DMS79 (cell line): ENCODE measurements at places on chromosomes 13 and 19.

DNA sequence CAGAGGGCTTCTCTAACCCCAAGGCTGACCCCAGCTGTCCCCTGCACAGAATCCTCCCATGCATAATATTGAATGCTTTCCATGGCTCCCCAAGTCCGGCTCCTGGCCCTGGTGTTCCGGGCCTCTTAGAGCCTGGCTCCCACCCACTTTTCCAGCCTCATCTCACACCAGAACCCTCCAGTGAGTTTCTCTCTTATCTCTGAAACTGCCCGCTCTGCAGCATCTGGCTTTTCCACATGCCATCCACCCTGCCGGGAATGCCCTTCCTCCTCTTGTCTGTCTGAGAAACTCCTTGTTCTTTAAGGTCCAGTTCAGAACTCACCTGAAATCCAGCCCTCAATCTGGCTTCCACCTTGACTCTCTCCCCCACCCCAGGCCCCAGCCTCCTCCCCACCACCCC lies 6.8 kb downstream of the SYNGR4 start:
- no peak for DNase-seq

DNA sequence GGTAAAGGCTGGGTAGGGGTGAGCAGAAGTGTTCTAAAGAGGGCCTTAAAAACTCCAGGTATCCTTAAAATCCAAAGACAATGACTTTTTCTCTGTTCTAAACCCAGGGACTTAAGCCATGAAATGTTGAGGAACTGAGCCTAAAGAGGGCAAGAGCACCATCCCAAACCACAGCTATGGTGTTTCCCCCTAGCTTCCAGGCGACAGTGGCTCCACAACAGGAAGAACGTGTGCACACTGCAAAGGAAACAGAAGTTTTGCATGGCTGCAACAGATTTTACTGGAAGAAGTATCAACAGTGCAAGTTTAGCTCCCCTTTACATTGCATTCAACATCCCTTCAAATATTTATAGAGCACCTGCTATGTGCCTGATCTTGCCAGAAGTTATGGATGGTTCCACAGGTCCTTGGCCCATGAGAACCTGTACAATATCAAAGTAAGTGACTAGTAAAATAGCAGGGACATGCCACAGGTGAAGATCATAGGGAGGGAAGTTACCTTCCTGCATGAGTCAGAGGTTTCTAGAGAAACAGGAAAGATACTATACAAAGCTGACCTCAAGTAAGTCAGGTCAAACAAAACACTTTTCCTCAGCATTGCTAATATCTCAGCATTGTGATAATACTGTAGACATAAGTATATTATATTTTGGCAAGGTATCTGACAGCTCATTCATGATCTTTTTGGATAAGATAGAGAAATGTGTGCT lies 8.4 kb upstream of the KCTD12 start:
- no peak for DNase-seq

DNA sequence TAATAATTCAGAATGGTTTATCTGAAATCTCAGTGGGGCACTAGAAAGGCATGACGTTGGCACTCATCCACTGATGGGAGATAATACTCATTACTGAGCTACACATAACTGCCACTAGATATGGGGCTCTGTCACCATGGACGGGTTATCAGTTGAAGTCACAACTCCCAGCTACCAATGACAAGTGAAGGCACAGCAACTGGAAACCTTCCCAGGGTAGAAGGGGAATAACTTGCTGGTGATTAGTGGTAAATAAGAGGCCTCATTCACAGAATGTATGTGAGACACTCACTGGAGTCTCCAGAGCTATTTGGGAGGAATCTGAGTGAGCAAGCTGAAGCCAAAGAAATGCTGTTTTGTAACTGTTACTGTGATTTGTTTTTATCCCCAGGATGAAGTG lies 249.6 kb downstream of the ENOX1 start:
- no peak for DNase-seq

- peak; percentile 72 for DNase-seq
Measured at GRCh38 chr13:33744589-33745369, 73.2 kb upstream of the RFC3 start.

- no peak for DNase-seq
Measured at GRCh38 chr19:3319643-3320353, 46.6 kb upstream of the NFIC start.

DNA sequence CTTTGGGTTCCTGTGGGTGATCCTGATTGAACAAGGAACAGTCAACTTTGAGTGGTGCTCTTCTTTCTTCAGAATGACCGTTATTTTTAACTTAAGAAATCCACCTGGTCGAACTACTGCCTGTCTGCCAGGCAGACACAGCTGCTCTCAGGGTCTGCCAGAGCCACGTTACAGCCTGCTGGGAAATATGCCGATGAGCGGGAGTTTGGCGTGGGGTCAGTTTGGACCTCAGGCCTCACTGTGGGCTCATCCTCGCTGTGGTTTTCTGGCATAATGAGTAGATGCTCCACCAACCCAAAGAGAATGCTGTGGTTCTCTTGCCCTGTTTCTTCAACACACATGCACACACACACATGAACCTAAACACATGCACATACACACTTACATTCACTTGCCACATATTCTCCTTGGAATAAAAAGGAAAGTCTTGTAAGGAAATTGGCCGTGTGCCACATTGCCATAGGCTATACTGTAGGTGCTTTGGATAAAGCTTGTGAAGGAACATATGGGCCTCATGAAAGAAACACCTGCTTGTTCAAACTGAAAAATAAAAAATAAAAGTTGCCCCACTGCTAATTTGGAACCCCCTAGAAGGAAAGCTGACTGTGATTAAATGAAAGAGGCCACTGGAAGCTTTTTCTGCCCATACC lies 598.7 kb upstream of the KLF12 start:
- DNase-seq, result no peak

- no peak for DNase-seq
Measured at GRCh38 chr19:18711893-18712292, 28.4 kb downstream of the CRTC1 start.

- no peak for DNase-seq
Measured at GRCh38 chr13:26977541-26977940, 194.1 kb downstream of the USP12 start.

- no peak for DNase-seq
Measured at GRCh38 chr13:89003656-89004055, 1332.5 kb downstream of the SLITRK5 start.

GRCh38 chr13:22162889-22163288 lies 492.0 kb downstream of the FGF9 start:
- no peak for DNase-seq

DNA sequence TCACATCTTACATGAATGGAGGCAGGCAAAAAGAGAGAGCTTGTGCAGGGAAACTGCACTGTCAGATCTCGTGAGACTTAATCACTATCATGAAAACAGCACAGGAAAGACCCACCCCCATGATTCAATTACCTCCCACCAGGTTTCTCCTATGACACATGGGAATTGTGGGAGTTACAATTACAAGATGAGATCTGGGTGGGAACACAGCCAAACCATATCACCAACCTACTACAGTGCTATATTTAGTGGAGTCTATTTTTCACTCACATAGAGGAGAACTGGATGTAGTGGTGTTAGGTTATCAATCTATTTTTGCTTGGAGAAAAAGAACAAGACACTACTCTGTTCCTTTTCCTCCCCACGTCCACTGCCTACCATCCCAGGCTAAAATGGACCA lies 276.6 kb downstream of the KCTD12 start:
- DNase-seq, result no peak

- no peak for DNase-seq
Measured at GRCh38 chr19:51070334-51071094, 5.6 kb upstream of the KLK13 start.

DNA sequence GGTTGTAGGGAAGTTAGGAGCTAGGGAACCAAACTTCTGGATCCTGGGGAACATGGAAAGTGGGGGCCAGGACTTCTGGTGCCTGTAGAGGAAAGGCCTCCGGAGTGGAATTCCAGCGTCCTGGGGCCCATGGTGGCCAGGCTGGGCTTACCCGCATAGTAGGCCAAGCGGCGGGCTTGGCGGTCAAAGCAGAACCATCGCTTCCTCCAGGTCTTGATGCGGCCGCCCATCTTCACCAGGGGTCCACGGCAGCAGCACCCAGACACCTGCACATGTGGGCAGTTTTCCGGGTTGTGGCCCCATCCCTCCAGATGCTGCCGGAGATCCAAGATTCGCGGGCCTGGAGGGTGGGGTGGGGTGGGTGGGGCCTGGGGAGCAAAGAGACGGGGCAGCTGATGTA lies 13.8 kb upstream of the LYPD3 start:
- no peak for DNase-seq

DNA sequence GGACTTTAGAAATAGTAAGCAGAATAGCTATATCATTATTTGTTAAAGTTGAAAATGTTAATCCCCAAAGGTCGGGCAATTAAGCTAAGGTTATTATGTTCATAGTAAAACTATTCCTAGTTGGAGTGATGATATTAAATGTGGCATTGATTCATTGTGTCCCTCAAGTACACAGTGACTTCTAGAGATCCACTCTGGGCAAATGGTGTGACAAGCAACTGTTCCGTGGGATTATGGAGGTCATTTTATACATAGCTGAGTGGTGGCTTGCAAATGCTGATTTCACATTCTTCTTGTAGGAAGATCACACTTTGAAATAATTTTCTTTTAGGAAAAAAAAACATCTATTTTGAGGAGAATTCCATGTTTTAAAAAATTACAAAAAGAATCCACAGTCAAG lies 317.8 kb downstream of the ATP8A2 start:
- DNase-seq, result no peak

GRCh38 chr19:41302624-41303351 lies 7.2 kb upstream of the CCDC97 start:
- DNase-seq, result no peak

DNA sequence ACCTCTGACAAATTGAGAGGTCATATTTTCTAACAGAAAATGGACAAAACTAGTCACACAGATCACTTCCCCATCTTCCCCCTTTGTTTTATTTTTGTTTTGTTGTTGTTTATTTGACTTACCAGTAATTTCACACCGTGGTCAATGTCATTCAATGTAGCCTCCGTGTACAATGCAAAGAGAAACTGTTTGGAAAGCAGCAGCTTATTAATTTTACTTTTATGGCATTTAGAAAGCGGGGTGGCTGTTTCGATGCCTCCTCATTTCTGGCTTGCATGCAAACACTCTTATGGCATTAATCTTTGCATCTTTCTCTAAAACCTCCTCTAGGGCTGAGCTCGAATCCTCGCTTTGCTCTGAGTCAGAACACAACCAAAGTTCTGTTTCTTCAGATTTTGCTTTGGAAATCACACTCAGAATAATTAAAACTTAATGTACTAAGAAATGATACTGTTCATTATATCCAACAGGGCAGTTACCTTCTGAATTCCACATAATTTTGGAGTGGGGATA lies 77.0 kb downstream of the ZNF536 start:
- DNase-seq, result no peak

GRCh38 chr13:62371737-62372136 lies 956.1 kb upstream of the PCDH20 start:
- no peak for DNase-seq

DNA sequence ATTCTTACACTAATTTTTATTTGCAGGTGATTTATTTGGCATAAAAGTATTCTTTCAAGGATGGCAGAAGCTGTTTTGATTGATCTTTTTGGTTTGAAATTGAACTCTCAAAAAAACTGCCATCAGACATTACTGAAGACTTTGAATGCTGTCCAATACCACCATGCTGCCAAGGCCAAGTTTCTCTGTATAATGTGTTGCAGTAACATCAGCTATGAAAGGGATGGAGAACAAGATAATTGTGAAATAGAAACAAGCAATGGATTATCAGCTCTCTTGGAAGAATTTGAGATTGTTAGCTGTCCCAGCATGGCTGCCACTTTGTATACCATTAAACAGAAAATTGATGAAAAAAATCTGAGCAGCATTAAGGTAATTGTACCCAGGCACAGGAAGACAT lies 1.2 kb downstream of the LACC1 start:
- DNase-seq, result no peak

DNA sequence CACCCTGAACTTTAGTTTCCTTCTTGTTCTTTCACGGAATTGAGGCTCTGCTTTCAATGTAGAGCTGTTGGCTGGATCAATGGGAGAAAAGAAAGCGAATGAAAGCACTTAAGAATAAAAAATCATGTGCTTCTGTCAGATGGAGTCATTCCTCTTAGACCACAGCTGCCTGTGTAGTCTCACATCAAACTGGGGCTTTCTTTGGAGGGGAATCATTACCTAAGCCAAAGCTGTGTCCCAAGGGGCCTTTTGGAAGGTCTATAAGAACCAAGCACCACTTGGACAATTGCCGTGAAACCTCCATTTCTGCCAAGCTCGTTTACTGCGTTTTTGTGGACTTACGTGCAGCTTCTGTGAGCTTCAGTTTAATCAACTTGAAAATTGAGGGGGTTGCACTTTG lies 44.2 kb upstream of the RNF113B start:
- DNase-seq, result peak; percentile 99

DNA sequence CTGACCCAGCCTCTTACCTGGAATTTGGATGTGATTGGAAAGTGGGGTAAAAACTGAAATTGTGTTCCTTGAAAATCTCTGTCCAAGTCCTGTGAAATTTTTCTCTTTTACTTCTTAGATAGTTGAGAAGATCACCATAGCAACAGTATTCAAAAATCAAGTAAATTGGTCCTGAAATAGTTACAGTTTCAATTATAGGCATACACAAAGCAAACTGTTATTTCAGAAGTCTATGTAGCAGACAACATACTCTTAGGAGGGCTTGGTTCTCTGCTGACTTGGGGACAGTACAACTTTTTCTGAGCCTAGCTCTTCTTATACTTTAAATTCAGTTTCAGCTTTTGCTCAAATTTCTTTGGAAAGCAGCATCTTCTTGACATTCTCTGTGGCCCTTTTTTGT lies 38.6 kb upstream of the URAD start:
- no peak for DNase-seq

DNA sequence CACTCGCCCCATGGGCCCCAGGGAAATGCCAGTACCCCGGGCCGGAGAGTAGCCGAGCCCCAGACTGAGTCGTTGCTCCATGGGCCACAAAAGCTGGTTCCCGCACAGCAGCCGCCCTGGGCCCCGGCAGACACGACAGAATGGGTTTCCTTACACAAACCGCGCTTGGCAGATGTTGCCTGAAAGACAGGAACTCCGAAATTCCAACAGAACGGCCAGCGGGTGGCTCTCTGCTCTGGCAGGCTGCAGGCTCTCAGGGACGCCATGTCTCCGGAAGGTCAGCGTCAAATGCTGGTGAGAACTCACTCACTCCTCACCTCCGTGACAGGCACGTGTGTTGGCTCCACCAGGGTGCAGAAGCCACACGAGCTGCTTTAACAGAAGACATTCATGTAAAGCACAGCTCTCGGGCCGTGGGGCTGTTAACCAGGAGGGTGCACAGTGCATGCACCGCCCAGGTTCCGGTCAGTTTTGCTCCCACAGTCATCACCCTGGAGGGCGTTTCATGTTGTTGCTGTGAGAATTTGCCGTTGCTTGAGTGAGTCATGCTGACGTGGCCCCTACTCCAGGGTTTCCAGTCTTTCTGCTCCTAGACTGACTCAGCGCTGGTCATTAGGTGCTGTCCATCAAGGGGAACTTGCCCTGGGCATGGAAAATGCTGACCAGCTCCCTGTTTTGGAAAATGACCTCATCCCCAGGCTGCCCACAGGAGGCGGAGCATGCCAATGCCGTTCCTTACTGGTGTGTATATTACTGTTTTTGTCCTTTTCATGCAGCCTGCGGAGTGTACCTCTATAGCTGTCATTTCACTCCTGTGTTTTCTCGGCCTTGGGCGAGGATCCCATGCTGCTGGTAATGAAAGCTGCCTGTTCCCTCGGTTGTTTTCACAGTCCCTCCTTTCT lies 44.8 kb downstream of the ANKRD10 start:
- no peak for DNase-seq
